Fibroblast of the aortic adventitia (primary cell): ENCODE measurements at places on chromosomes 16 and 17. TPM values are rescaled to one million over a fixed set of nuclear protein-coding genes. Genes with fewer than 3 reads are reported as not detected.

Gene RETREG3
- 41.1 and 52.6 TPM in 2 replicates for total RNA-seq

Gene DUSP3
- total RNA-seq: 29.9 and 37.5 TPM in 2 replicates

Gene DRG2
- total RNA-seq: 7.4 and 25.3 TPM in 2 replicates

Gene NPIPA5
- total RNA-seq: 0.54 TPM in 1 of 2 replicates, not detected in the other

Gene ST6GALNAC2
- total RNA-seq: 0.63 TPM in 1 of 2 replicates, not detected in the other

Gene CEP295NL
- 1.5 and 3.3 TPM in 2 replicates for total RNA-seq

Gene GNGT2
- total RNA-seq: 0.45 TPM in 1 of 2 replicates, not detected in the other
